ENCODE measurements at places on chromosomes 16 and 17. TPM values are rescaled to one million over a fixed set of nuclear protein-coding genes. Genes with fewer than 3 reads are reported as not detected.

- no peak for DNase-seq
Measured at GRCh38 chr17:17032131-17032692, 10.0 kb upstream of the MPRIP start.

DNA sequence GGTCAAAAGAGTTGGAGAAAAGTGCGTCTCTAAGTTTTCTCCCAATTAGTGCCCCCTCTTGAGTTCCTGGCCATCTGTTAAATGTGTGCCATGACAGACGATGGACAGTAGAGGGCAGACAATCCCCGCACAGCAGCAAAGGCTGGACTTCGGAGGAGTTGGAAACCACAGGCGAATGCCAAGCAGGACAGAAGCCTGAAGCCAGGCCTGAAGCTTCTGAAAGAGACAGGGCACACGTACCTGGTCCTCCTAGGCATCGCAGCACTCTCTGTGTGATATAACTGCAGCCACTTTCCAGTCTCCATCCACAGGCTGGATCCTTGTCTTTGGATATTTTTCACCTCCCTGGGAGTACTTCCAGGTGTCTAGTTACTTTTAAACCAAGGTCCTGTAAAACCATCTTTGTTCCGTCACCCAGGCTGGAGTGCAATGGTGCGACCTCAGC is 14.5 kb downstream of the C17orf100 start:
- DNase-seq: peak; percentile 69

GRCh38 chr17:33888455-33888854 is 366.6 kb upstream of the CCL2 start:
- no peak for DNase-seq

The TEX14 gene
- total RNA-seq: 0.14 TPM

DNA sequence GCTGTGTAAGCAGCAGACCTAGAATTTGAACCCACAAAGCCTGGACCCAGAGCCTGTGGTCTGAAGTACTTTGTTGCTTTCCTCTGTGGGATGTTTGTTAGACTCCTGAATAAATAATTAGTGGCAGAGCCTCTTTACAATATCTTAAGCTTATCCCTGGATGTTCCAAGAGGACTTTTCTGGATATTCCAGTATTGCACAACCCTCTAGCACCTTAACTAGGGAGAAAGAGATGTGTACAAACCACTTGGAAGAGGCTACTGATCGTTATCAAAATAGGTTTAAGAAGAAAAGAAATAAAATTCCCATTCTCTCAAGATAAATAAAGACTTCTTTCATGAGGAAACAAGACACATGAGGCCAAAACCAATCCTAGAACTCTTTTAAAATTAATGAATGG is 632.4 kb downstream of the CDH11 start:
- DNase-seq: no peak

- DNase-seq: peak; percentile 90
Measured at GRCh38 chr17:41738077-41738800, 3.8 kb upstream of the HAP1 start.

DNA sequence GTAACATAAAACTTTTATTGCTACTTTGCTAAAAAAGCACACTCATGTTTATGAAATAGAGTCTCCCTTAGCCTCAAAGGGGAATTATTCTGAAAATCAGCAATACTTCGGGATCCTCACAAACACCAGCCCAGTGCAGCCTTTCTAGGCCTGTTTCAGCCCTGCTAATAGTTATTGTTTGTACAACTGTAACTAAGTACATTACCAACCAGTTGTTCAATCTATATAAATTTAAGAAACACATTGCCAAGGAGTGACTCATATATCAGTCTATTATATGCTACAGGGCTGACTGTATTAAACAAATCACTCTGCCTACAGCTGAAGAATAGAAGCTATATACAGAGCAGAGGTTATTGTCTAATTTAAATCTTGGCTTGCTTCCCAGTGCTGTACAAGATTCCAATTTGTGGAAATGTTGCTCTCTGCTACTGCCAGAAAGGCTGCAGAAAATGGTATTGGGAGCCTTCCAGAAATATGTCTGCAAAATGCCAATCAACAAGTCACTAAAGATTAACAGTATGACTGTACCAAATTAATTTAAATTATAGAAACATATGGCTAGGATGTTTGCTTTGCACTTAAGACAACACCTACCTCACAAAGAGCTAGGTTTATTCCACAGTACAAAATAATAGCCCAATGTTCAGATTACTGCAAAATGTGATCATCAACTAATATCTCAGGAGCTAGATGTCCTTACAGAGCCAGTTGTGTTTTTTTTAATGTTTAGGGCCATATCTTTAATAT is 49.7 kb downstream of the TOX3 start:
- no peak for DNase-seq

DNA sequence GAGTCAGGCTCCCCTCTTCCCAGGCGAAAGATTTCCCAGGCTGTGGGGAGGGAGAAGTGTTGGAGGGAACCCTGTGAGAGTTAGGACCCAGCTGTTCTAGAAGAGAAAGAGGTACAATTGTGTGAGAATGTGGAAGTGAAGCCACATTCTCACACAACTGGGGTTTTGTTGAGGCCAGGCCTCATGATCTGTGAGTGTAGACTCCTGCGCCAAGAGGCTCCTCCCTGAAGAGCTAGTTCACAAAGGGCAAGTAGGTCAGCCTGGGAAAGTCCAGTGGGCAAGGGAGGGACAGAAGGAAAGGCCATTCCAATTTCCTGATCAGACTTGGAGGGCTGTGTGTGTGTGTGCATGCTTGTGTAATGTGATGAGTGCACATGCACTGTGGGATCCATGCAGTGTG is 15.2 kb downstream of the CD300LF start:
- no peak for DNase-seq

GRCh38 chr16:75264999-75265910 is 13.8 kb upstream of the BCAR1 start:
- peak; percentile 15 for DNase-seq

GRCh38 chr16:65572156-65572555 is 450.3 kb upstream of the CDH11 start:
- no peak for DNase-seq

The NACA2 gene
- not detected for total RNA-seq

The KRT33B gene
- total RNA-seq: not detected

DNA sequence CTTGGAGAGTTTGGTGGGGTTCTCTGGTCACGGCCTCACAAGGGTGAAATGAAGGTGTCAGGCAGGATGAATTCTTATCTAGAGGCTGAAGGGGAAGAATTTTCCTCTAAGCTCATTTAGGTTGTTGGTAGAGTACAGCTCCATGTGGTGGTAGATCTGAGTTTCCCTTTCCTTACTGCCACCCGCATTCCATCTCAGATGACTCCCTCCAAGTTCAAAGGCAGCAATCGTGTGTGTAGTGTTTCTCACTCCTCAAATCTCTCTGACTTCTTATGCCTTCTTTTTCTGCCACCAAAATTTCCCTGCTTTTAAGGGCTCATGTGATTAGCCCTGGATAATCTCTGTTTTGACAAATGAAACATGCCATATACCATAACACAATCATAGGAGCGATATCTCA is 135.5 kb upstream of the MYOCD start:
- DNase-seq: no peak

The ICAM2 gene
- total RNA-seq: 46.6 TPM

DNA sequence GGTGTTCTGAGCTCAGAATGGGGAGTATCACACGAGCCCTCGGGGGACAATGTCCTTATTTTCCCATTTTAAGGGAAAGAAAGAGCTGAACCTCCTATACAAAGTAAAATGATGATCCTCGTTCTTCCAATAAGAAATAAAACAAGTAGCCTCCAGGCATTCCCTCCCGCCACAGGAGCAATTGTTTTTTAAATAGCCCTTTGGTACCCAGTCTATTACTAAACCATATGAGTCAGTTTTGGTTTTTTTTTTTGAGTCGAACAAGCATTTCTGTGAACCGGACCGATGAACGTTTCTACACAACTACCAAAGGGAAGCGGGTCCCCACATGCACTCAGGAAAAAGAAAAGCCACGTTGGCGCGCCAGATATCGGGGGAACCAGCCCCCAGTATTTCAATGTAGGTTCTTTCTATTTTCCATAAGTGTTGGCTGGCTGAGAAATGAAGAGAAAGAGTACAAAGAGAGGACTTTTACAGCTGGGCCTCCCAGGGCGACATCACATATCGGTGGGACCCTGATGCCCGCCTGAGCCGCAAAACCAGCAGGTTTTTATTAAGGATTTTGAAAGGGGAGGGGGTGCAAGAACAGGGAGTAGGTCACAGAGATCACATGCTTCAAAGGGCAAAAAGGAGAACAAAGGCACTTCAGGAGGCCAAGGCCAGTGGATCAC is 3.8 kb upstream of the DCXR start:
- no peak for DNase-seq

The MT1G gene
- 14.7 TPM for total RNA-seq

- no peak for DNase-seq
Measured at GRCh38 chr17:17661834-17662385, 19.3 kb upstream of the RAI1 start.

GRCh38 chr16:88760424-88761142 is 24.4 kb downstream of the PIEZO1 start:
- no peak for DNase-seq

Measured in activated CD4-positive, alpha-beta T cell treated with anti-CD3 and anti-CD28 coated beads for 36 hours (primary cell).